Activated T-helper 17 cell treated with anti-CD3 and anti-CD28 coated beads, Interleukin-2, amount 50 U/mL, for 72 hours (primary cell): ENCODE measurements at places on chromosomes 1 and 21. TPM values are rescaled to one million over a fixed set of nuclear protein-coding genes. Genes with fewer than 3 reads are reported as not detected.

The DENND2C gene
- total RNA-seq = 1.4 TPM

The MAP10 gene
- 1.2 TPM for total RNA-seq

The SLAMF6 gene
- 17.4 TPM for total RNA-seq

The ST6GALNAC5 gene
- not detected for total RNA-seq

The EDN2 gene
- not detected for total RNA-seq

The SNAP47 gene
- 42.9 TPM for total RNA-seq

The SPRR2F gene
- not detected for total RNA-seq

The OR10Z1 gene
- not detected for total RNA-seq

The WNT4 gene
- total RNA-seq = not detected

The JUN gene
- total RNA-seq = 53.4 TPM

The RNPEP gene
- 39.8 TPM for total RNA-seq

The OVAAL gene
- total RNA-seq = not detected

The ERG gene
- total RNA-seq = not detected

DNA sequence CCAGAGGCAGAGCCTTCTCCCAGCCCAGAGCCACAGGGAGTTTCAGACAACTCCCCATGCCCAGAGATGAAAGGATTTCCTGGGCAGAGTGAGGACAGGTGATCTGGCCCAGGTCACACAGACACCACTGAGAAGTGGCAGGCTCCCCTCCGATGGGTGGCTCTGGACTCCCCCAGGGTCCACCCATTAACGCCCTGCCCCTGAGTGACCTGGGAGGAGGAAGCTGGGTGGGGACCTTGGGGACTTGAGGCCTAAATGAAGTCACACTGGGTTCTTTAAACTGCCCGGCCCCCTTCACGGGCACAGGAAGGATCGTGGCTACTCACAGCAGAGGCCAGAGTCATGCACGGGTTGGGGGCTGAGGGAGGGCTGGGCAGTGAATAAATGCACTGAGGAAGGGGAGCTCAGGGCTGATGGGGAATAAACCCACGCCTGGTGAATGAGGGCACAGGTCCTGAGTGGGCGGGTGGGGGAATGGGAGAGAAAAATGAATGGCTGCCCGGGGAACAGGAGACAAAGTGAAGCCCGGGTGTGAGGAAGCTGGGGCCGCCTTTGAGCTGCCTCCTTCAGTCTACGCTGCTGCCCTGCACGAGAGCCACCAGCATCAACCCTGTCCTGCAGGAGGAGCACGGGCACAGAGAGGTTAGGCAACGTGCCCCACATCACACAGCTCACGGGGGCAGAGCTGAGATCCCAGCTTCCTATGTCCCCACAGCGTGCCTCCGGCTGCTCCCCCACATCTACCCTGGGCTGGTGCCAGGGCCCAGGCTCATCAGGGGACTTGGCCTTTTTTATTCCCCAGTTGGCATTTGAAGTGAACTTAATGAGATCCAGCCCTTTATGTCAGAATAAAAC, 404.3 kb downstream of the MATN1 start:
- ATAC-seq = no peak

GRCh38 chr1:184215274-184215925, 163.9 kb downstream of the TSEN15 start:
- ATAC-seq = no peak

DNA sequence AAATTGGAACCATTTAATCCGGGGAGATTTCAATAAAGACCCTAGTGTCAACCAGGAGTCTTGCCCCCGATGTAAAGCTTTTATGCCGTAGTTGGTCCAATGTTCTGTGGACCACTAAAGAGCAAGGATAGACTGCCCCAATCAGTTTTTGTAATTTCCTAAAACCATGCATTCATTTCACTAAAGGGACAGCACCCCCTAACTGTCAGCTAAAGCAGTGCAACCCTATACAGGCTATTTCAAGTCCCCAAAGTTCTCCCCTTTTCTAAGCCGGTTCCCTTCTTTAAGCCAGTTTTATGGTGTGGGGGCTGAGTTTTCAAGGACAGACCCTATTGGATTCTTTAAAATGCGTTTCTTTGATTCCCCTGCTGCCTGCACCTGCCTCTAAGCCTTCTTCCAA, 12.7 kb upstream of the PDPN start:
- ATAC-seq = no peak

GRCh38 chr1:228023294-228023639, 16.5 kb downstream of the WNT3A start:
- ATAC-seq = no peak

GRCh38 chr1:41649396-41650027, 165.0 kb upstream of the EDN2 start:
- no peak for ATAC-seq

- ATAC-seq = no peak
Measured at GRCh38 chr1:115067161-115067859, 22.0 kb downstream of the TSPAN2 start.

DNA sequence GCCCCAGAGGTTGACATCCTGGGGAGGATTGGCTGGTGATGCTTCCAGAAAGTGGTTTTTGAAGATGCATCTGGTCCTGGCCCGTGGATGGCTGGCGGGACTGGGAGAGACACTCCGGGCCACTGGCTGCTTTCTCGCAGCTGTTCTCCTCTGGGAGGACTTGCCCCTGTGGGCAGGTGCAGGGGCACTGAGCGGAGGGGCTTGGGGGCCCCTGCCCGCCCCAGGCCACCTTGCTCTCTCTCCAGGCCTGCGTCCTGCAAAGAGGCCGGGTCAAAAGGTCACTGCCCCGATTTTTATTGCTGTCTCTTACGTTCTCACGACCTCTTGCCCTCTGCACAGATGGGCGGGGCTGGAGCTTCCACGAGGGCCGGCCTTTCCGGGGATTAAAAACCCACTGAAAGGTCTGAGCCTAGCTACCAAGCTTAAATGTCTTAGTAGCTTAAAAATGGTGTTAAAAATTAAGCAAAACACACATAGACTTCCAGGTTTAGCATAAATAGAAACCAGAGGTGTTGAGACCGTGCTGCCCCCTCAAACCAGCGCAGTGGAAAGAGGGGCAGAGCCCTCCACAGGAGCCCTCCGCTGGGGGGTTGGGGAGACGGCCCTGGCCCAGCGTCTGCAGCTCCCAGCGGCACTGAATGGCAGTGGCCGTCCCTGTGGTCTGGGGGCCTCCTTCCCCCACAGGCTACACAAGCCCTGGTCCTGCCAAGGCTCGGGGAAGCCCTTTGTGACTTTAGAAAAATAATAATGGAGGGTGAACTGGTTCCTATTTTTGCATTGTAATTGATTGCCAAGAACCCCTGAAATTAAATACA, 43.9 kb downstream of the SKI start:
- ATAC-seq = no peak

- ATAC-seq = no peak
Measured at GRCh38 chr1:9443913-9444445, 95.3 kb upstream of the SLC25A33 start.

DNA sequence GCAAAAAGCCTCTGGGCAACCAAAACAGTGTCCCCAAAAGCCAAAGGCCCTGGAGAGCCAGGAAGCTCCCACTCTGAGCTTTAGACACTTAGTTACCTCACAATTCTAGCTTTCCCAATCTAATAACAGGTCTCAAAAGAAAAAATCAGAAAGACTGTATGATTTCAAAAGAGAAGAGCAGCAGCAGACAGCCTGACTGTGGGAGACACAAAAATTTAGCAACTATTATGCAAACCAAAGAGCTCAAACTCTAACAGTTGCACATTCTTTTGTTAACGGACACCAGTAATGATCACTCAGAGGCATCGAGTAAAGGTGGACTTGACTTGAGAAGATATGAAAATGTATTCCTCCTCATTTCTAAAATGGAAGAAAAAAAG, 160.1 kb downstream of the SLC45A1 start:
- no peak for ATAC-seq

DNA sequence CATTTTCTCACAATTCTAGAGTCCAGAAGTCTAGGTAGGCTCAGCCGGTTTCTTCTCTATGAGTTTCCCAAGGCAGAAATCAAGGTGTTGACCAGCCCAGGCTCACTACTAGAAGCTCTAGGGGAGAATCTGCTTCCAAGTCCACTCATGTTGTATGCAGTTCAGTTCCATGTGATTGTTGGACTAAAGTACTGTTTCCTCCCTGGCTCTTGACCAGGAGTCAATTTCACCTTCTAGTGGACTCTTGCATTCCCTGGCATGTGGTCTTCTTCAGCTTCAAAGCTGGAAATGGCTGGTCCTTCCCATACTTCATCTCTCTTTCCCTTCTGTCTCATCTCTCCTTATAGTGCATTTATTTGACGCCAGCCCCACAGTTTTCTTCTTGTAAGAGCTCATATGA, 153.4 kb downstream of the KCNT2 start:
- ATAC-seq = no peak

DNA sequence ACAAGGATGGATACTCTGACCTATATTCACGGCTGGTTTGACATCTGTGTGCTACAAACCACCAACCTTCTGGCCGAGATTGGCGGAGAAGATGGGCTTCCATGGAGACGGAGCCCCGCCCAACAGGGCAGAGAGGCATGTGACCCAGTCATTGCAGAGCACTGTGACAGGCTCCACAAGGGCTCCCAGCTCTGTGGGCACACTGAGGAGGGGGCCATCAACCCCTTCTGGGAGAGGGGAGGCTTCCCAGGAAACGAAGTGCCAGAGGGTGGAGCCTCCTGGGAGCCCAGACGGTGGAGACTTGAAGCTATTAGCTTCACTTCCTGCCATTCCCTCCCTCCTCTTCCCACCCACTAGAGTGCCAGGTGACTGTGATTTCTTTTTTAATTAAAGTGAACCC, 71.6 kb upstream of the IFFO2 start:
- ATAC-seq = peak; percentile 14

- ATAC-seq = no peak
Measured at GRCh38 chr21:43916076-43916475, 51.1 kb downstream of the AGPAT3 start.

- ATAC-seq = no peak
Measured at GRCh38 chr1:20873311-20873710, 86.2 kb upstream of the HP1BP3 start.

DNA sequence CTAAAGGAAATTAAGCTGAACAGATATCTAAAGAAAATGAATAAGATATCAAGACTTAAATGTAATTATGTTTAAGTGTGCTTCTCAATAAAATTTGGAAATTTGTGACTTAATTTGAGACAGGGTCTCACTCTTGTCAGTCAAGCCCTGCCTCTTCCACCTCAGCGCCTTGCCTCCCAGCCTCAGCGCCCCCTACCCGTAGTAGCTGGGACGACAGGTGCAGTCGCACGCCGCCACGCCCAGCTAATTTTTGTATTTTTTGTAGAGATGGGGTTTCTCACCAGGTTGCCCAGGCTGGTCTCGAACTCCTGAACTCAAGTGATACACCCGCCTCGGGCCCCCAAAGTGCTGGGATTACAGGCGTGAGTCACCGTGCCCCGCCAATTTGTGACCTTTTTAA, 117.0 kb downstream of the CLEC20A start:
- no peak for ATAC-seq

DNA sequence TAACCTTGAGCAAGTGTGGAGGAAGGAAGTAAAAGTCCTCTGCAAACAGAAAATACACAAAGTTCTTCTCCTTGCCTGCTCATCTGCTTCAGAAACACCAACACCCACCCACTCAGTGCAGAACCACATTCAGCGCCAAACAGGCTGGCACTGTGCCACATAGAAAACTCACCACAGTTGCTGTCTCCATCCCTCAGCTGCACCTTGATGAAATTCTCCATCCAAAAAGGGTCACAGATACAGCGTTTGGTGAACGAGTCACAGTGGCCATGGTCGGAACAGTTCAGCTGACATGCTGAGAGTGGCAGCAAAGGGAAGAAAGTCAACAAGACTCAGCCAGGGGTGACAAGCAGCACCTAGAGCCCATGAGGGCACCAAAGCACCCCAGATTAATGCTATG, 114.5 kb downstream of the KIAA0319L start:
- ATAC-seq = peak; percentile 72

- ATAC-seq = peak; percentile 99
Measured at GRCh38 chr1:207848234-207848633, 62.7 kb downstream of the CD34 start.

- ATAC-seq = no peak
Measured at GRCh38 chr1:84376000-84376910, 22.0 kb upstream of the DNASE2B start.

DNA sequence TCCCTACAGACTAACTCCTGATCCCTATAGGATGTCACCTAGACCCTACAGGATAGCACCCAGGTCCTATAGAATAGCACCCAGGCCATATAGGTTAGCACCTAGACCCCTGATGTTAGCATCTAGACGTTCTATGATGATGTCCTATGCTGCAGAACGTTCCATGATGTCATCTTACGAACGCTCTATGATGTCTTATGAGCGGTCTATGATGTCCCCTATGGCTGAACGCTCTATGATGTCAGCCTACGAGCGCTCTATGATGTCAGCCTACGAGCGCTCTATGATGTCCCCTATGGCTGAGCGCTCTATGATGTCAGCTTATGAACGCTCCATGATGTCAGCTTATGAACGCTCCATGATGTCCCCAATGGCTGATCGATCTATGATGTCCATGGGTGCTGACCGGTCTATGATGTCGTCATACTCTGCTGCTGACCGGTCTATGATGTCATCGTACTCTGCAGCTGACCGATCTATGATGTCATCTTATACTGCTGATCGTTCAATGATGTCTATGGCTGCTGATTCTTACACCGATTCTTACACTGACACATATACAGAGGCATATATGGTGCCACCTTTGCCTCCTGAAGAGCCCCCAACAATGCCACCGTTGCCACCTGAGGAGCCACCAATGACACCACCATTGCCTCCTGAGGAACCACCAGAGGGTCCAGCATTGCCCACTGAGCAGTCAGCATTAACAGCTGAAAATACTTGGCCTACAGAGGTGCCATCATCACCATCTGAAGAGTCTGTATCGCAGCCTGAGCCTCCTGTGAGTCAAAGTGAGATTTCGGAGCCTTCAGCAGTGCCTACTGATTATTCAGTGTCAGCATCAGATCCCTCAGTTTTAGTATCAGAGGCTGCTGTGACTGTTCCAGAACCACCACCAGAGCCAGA, 9.5 kb downstream of the SON start:
- ATAC-seq = peak; percentile 48

DNA sequence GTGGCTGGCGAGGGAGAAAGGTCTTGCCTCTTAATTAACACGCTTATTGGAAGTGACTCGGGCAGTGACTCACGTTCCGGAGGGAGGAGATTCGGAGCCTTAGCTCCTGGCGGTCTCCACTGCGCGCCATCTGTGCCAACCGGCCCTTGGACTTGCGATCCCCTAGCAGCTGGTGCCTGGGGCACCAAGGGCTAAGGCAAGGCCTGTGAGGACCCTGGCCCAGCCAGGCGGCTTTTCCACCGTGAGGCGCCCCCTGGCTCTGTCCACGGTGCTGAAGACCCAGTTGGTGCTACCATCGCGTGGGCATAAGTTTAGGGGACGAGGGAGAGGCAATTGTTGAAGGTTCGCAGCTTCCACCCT, 1.3 kb upstream of the SYT6 start:
- peak; percentile 44 for ATAC-seq

- no peak for ATAC-seq
Measured at GRCh38 chr1:27713139-27713725, 12.5 kb upstream of the FAM76A start.

- no peak for ATAC-seq
Measured at GRCh38 chr1:76473591-76473990, 393.7 kb upstream of the ST6GALNAC5 start.

- peak; percentile 10 for ATAC-seq
Measured at GRCh38 chr1:52633291-52633754, 355 bp downstream of the SHISAL2A start.
